Muscle of leg (tissue), 16 donors: ENCODE measurements at places on chromosomes 1 and 21. TPM values are rescaled to one million over a fixed set of nuclear protein-coding genes. Genes with fewer than 3 reads are reported as not detected.
A peak's percentile ranks its signal among the peaks of the same experiment; 100 is the strongest.

DNA sequence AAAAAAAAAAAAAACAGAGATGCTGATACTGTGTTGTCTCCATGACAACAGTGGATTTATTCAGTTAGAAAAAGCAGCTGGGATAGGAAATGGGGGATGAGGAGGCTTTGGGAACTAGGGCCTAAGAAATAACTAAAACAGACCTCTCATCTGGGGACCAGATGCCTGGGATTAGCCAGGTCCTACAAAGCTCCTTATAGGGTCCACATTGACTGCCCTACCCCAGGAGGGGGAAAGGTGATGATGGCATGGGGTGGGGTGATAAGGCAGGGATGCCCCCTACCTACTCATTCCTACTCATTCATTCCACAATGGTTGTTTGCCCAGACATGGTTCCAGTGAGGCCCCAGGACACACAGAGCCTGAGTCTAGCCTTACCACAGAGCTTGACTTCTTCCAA, 131.2 kb downstream of the PLXNA2 start:
- DNase-seq: no peak
- H3K4me3 ChIP-seq: no peak overlapping the region
- H3K36me3 ChIP-seq: peaks cover 3% of the 10 kb centered on the region

DNA sequence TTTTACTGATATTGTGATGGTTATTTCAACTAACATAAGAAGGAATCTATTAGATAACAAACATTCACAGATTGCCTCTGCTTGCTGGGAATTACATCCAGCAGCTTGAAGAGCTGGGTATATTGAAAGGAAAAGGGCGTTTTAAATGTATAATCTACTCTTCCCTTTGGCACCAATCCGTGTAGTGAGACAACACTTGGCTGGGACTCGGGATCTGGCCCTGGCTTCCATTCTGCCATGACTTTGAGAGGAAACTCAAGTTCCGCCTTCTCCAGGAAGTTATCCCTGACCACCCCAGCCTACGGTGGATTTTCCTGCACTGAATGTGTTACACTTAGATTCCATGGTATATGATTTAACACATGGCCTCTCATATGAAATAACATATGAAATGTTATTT, 86.9 kb upstream of the UBE2U start:
- no peaks in the 10 kb centered on the region for H3K36me3 ChIP-seq
- H3K27ac ChIP-seq: no peak overlapping the region
- no peaks in the 10 kb centered on the region for H3K27me3 ChIP-seq
- H3K4me1 ChIP-seq: no peaks in the 10 kb centered on the region
- peak; percentile 54 for DNase-seq

The GJA8 gene
- total RNA-seq: not detected

DNA sequence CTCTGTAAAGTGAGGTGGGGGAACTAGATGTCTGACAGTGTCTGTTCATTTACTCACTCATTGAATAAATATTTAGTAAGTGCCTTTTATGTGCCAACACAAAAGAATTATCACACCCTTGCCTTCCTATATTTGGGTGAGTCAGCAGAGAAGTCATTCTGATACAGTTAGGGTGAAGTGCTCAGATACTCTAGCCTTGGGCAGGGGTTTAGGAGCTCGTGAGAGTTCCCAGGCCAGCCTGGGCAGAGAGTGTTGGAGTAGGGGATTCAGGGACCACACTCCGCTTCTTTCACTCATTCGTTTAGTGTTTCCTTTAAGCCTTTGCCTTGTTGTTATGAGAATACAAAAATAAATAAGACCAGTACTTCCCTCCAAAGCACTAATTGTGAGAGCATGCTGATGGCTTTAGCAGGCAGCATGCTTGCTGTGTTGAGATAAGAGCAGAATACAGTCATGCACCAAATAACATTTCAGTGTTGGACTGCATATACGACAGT, 83.9 kb downstream of the DYRK1A start:
- DNase-seq: no peak
- peaks cover 7% of the 10 kb centered on the region for H3K36me3 ChIP-seq
- no peaks in the 10 kb centered on the region for H3K27me3 ChIP-seq
- no peak overlapping the region for H3K4me3 ChIP-seq
- peak overlapping the region; percentile 6 for H3K27ac ChIP-seq

The CD101 gene
- total RNA-seq: 3.5 TPM

The CXADR gene
- 0.44 TPM for total RNA-seq

The SPRR2E gene
- not detected for total RNA-seq

GRCh38 chr1:63960326-63960725, 186.5 kb downstream of the ROR1 start:
- no peak overlapping the region for H3K4me3 ChIP-seq
- no peaks in the 10 kb centered on the region for H3K4me1 ChIP-seq
- no peaks in the 10 kb centered on the region for H3K36me3 ChIP-seq
- DNase-seq: no peak
- H3K27ac ChIP-seq: no peak overlapping the region
